ENCODE measurements at places on chromosomes 7 and 10.
A peak's percentile ranks its signal among the peaks of the same experiment; 100 is the strongest.

- no peak for DNase-seq
Measured at GRCh38 chr7:25908154-25908949, 243.6 kb upstream of the NFE2L3 start.

- no peak for DNase-seq
Measured at GRCh38 chr10:21526188-21526859, 842 bp upstream of the SKIDA1 start.

DNA sequence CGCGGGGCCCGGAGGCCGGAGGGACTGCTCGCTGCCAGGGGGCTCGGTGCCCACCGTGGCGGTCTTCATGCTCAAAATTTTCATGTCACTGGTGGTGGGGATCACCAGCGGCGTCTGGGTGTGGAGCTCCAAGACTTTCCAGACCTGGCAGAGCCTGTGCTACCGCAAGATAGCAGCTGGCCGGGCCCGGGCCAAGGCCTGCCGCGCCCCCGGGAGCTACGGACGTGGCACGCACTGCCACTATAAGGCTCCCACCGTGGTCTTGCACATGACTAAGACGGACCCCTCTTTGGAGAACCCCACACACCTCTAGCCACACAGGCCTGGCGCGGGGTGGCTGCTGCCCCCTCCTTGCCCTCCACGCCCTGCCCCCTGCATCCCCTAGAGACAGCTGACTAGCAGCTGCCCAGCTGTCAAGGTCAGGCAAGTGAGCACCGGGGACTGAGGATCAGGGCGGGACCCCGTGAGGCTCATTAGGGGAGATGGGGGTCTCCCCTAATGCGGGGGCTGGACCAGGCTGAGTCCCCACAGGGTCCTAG is 2.0 kb downstream of the FZD9 start:
- no peak for DNase-seq

- no peak for DNase-seq
Measured at GRCh38 chr7:66182920-66183319, 22.2 kb upstream of the TPST1 start.

- no peak for DNase-seq
Measured at GRCh38 chr7:44114586-44115310, 8.6 kb downstream of the POLD2 start.

DNA sequence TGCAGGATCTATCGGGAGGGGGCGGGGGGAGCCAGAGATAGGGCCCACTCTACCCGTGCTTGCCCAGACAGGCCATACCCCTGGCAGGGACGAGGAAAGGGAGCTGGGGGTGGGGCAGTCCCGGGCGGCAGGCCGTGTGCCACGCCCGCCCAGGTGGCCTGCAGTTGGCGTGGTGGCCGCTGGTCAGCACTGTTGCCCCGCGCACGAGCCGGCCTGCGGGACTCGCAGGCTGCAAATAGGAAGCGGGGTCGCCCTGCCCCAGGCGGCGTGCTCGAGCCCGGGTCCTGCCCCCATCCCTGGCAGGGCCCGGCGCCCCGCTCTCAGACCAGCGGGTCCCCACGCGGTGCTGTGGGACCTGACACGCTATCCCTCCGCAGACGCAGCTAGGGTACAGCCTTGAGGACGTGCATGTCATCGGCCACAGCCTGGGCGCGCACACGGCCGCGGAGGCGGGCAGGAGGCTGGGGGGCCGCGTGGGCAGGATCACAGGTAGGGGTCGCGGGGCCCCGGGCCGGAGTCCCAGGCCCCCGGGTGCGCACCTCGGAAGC is 6.7 kb downstream of the PNLIPRP2 start:
- DNase-seq = no peak

GRCh38 chr7:2602406-2603043 is 29.3 kb upstream of the TTYH3 start:
- no peak for DNase-seq

DNA sequence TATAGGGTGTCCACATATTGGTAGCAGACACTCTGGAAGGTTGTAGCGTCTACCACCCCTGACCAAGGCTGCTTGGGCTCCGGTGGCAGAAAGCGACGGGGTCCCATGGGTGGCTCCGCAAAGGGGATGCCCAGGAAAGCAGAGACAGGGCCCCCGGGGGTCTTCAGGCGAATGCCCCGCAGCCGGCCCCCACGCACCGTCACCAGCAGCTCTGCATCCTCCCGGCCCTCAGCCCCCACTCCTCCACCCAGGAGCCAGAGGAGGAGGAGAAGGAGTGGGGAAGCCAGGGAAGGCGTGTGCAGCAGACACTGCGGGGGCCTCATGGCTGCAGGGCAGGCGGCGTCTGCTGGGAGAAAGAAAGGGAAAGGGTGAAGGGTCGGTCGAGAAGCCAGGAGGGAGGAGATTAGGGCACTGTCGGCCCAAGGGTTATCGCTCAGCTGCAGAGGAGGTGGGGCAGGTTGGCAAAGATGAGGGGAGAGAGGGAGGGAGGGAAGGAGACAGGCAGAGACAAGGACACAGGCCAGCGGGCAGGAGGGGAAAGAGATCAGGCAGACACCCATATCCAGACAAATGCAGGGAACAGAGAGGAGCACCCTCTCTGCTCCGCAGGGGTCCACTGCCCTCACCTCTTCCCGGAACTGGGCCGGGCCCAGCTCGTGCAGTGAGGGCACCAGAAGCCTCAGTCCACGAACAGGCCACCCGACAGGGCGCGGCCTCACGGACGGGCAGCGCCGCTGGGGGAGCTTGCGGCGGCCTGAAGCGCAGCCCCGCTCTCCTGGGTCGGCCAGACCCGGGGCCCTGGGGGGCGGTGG is 1.6 kb downstream of the ACHE start:
- no peak for DNase-seq

DNA sequence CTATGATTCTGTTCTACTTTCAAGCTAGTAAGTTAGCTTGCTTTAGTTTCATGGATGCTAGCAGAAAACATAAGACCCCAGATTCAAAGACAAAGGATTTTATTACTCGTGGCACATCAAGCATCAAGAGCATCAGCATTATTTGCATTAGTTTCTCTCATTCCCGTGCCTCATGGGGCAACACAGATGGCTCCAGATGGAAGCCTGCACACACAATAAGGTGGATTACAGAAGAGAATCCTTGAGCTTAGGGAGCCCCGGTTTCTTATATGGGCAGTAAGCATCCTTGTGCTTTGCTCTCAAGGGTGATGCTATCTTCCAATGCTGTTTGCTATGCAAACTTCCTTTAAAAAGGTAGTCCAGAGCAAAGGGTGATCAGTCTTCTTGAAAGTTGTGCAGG is 10.7 kb upstream of the CAPZA2 start:
- no peak for DNase-seq

DNA sequence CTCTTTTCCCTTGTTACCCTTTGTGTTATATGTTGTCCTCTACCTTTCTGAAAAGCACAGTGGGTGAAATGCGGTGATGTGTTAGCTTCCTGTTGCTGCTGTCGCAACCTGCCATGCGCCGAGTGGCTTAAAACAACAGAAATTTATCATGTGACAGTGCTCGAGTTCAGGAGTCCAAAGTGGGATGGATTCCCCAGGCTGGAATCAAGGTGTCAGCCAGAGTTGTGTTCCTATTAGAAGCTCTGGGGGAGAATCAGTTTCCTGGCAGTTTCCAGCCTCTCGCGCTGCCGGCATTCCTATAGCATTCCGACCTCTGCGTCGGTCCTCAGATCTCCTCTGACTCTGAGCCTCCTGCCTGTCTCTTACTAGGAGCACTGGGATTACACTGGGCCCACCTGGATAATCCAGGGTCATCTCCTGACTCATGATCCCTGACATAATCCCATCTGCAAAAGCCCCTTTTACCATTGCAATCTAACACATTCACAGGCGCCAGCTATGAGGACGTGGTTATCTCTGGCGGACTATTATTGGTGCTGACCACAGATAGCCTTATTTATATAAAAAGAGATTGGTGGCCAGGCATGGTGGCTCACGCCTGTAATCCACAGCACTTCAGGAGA is 207.5 kb downstream of the CUX1 start:
- DNase-seq = no peak

DNA sequence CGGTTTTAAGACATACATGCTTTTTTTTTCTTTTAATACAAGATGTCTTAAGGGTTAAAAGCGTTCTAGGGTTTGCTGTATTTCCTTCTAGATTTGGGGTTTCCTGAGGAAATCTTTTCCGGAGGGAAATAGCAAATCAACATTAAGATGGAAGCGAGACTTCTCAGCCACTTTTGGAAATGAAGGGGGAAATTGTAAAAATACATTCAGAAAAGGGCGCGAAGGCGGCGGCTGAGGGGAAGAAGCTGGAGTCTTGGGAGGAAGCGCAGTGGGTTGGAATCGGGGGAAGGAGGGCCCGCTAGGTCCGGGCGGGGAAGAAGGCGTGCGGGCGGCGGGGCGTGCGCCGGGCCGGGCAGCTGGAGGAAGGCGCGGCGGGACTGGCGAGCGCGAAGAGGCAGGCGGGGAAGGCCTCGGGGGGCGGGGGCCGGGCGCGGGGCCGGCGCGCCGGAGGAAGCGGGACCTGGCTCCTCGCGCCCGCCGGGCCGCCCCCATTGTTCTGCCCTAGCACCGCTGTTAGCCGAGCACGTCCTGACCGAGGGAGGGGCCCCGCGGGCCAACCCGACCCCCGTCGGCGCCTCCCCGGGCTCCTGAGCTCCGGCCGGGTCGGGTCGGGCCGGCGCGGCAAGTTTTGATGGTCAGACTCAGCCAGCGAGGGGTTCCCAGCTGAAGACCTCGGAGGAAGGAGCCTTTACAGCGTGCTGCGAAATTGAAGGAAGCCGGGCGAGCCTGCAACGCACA is 1.5 kb upstream of the SKIDA1 start:
- no peak for DNase-seq

GRCh38 chr7:7212612-7213011 is 30.3 kb downstream of the C1GALT1 start:
- no peak for DNase-seq

GRCh38 chr7:27520815-27521790 is 141.6 kb downstream of the HIBADH start:
- DNase-seq = peak; percentile 55

DNA sequence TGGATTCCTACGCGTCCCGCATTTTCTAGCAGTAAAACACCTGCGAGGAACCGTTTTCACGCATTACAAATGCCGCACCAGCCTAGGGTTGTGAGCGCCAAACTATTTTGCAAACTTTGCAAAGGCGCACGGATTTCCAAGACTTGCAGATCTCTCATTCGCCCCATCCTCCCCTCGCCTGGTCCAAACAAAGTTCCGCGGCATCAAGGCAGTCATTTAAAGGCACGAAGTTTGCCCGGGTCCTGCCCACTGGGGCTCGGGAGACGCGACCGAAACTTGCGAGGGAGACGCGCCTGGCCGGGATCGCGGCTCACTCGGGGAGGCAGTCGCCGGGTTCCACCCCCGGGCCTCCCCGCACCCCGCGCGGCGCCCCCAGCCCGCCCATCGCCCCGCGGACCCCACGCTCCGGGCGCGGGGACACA is 613 bp downstream of the USP6NL start:
- no peak for DNase-seq

DNA sequence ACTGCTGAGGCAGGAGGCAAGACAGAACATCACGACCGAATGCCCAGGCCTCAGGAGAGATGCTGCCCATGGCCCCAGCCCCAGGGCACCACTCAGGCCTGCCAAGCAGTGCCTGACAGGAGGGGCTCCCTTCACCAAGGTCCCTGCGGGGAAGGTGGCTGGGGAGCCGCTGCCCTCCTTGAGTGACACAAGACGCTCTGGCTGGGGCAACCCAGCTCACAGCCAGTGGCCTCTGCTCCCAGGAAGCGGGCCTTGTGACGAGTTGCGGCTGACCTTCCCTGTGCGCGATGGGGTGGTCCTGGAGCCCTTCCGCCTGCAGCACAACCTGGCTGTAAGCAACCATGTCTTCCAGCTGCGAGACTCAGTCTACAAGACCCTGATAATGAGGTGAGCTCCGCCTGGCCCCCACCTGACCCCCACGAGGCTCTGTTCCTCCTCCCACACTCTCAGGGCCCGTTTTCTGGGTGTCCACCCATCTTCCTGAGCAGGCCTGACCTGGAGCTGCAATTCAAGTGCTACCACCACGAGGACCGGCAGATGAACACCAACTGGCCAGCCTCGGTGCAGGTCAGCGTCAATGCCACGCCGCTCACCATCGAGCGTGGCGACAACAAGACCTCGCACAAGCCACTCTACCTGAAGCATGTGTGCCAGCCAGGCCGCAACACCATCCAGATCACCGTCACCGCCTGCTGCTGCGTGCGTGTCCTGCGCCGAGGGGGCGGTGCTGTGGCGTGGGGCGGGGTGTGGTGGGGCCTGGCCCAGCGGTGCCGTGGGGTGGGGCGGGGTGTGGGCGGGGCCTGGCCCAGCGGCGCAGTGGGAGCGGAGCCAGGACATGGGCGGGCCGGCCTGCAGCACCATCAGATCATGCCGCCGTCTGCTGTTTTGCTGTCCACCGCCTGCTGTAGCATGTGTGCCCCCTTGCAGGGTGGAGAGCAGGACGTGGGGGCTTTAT is 12.8 kb downstream of the ZMIZ2 start:
- no peak for DNase-seq

DNA sequence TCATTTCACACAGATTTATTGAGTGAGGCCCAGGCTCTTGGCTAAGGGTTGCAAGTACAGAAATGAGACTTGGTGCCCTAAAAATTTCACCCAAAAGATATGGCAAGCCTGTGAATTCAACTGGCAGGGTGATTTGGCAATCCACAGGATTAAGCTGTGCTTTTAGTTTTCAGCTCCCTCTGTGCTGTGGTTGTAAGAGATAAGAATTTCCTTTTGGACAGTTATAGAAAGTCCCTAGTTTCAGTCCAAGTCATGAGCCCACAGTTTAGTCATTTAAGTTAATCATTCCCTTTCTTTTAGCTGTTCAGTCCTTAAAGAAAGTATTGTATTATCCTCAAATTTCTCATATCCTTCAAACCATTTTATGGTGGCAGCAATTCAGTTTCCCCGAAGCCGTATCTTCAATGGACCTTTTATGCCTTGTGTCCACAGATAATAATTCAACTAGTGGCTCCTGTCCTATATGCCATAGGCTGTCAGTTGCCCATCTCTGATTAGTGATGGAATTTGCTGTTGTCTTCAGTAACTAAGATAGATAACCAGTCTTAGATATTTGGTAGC is 73.4 kb upstream of the NAMPT start:
- no peak for DNase-seq

DNA sequence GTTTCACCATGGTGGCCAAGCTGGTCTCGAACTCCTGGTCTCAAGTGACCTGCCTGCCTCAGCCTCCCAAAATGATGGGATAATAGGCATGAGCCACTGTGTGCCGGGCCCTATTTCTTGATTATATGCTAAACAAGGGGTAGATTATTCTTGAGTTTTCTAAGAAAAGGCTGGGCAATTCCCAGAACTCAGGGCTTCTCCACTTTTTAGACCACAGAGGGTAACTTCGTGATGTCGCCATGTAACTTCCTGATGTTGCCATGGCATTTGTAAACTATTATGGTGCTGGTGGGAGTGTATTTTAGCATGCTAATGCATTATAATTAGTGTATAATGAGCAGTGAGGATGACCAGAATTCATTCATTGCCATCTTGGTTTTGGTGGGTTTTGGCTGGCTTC is 35.8 kb downstream of the OTUD1 start:
- DNase-seq = no peak

- no peak for DNase-seq
Measured at GRCh38 chr10:30985512-30985911, 46.2 kb downstream of the ZNF438 start.

GRCh38 chr7:2968616-2969397 is 74.9 kb downstream of the CARD11 start:
- no peak for DNase-seq

All from AG04450 (cell line).